ENCODE measurements at places on chromosomes 5 and 9. TPM values are rescaled to one million over a fixed set of nuclear protein-coding genes. Genes with fewer than 3 reads are reported as not detected.

DNA sequence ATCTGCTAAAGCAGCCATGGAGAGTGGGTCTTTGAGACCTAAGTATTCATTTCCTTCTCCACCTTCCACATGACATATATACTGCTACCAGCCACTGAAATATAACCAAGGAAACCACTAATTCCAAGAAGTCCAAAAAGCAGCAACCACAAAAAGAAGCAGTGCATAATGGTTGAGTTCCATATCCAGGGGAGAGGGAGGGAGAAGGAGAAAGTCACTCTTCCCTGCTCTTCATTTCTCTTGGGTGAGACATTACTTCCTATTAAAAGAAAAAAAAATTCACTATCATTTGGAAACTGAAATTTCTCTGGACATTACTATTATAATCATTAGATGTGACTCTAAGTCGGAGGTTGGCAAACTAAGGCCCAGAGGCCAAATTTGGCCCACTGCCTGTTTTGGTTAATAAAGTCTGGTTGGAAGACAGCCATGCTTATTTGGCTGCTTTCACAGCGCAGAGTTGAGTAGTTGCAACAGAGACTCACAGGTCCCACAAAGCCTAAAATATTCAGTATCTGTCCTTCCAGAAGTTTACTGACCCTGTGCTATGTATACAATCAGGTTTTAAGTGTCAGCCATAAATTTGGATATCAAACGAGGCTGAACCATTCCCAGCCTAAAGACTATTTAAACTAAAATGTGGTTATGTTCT lies 168.6 kb downstream of the MPDZ start:
- H3K36me3 ChIP-seq, result peaks cover 16% of the 10 kb centered on the region
- no peak overlapping the region for H3K27ac ChIP-seq
- DNase-seq, result no peak
- H3K4me3 ChIP-seq, result no peak overlapping the region
- H3K27me3 ChIP-seq, result no peaks in the 10 kb centered on the region

DNA sequence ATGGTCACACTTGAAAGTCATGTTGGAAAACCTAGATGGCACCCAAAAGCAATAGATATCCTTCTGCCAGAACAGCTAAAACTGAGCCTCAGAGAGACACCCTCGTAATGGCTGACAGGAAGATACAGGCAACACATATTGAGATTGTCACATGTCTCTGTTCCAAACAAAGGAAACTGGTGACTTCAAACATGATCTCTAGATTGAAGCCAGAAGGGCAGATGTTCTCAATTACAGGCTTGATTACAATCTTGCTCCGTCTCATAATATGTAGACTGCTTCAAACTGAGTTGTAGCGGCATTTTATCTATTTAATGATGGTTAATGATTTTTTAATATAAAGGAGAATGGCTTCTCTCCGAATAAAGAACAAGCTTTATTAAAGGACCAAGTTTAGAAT lies 774.3 kb downstream of the KCTD16 start:
- no peaks in the 10 kb centered on the region for H3K27me3 ChIP-seq
- no peak overlapping the region for H3K4me3 ChIP-seq
- no peaks in the 10 kb centered on the region for H3K36me3 ChIP-seq
- DNase-seq, result no peak
- no peaks in the 10 kb centered on the region for H3K4me1 ChIP-seq

GRCh38 chr9:126586236-126586635 lies 27.5 kb upstream of the LMX1B start:
- no peaks in the 10 kb centered on the region for H3K36me3 ChIP-seq
- no peaks in the 10 kb centered on the region for H3K4me1 ChIP-seq
- no peaks in the 10 kb centered on the region for H3K27me3 ChIP-seq
- H3K27ac ChIP-seq, result no peak overlapping the region

The GNG10 gene
- total RNA-seq, result 15.9 TPM

The QRFP gene
- not detected for total RNA-seq

Measured in liver (tissue), 10 donors.